ENCODE measurements at places on chromosomes 16 and 17.

DNA sequence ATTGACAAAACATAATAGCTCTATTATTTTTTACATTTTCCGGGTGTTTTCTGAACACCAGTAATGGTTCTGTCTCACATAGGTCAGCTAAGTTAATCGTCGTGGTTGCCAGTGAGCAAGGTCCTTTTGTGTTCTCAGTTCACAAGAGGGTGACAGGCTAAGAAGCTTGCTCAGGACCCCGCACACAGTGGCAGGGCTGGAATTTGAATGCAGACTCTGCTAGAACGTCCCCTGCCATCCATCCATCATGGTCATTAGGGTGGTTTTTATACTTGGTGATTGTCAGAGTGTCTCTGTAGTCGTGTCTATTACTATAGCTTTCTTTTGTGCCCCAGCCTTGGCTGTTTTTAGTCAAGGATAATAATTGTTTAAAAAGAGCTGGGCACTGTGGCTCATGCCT lies 176.2 kb downstream of the SNX29 start:
- no peak for DNase-seq

GRCh38 chr17:2222901-2223616 lies 80.5 kb downstream of the SMG6 start:
- DNase-seq = peak; percentile 79

- DNase-seq = no peak
Observed at GRCh38 chr16:86345516-86345915, 164.8 kb upstream of the FOXF1 start.

GRCh38 chr16:54690710-54691109 lies 240.0 kb upstream of the IRX5 start:
- no peak for DNase-seq

- DNase-seq = no peak
Observed at GRCh38 chr16:61024180-61024900, 1011.9 kb downstream of the CDH8 start.

DNA sequence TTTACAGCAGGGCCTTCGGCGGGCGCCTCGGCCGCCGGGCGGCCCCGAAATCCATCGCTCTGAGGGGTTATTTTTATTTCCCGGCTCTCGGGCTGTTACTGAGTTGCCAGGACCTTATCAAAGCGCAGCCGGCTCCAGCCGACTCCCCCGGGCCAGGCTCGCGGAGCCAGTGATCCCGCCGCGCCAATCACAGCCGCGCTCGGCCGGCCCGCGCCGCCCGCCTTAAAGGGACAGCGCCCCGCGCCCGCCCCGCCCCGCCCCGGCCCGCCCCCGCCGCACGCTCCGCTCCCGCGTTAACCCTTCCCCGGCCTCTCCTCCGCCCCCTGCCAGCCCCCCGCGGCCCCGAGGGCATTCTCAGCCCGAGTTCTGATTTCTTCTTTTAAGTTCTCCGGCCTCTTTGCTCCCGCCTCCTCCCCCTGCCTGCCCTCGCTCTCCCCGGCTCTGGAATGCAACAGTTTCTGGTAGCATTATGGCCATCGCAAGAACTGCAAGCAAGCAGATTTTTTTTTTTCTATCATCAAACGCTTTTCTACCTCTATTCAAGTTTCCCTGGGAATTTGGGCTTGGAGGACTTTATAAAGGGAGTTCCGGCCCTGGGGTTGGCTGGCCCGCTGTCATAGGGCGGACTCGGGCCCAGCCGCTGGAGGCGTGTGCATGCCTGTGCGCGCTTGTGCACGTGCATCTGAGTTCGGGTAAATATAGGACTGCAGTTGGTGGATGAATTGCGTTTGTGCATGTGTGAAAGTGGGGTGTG lies at the start of gene AXIN2:
Gene AXIN2, minus strand, starts transcription at position 197 of the 754 bp plus-strand sequence. CDS start 3,028 bp downstream, outside the sequence.
- peak; percentile 87 for DNase-seq

DNA sequence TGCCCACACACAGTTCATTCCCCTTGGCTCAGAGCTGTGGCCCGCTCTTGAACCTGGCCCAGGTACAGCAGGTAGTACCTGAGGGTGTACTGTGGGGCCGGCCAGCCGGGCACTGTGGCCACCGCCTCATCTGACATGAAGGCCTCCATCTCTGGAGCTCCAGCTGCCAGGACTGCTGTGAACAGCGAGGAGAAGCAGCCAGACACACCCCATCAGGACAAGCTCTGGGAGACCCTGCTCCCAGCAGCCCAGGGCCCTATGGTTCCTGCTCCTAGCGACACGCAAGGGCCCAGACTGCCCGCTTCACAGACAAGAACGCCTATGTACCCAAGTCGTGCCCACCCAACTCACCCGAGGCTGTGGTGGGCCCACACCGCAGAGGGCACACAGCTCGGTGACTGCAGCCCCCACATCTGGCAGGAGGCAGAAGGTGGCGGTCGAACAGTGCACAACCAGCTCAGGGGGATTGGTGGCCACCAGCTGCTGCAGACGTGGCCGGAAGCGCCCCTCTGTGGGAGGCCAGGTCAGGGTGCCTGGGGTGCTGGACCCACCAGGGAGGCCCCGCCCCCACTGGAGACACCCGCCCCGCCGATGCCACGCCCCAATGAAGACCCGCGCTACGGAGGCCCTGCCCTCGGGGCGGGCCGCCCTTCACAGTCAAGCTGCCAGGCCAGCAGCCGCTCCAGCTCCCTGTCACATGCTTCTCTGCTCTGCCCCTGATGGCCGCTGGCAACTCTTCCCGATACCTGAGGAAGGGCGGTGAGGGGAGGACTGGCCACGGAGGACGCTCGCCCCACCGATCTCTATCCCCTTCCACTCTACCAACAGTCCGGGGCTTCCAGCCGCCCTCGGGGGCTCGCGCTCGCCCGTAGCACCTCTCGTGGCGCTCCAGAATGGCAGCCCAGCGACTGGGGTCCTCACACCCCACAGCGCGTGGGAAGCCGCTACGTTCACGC lies 1.1 kb upstream of the STUB1 start:
- peak; percentile 64 for DNase-seq

DNA sequence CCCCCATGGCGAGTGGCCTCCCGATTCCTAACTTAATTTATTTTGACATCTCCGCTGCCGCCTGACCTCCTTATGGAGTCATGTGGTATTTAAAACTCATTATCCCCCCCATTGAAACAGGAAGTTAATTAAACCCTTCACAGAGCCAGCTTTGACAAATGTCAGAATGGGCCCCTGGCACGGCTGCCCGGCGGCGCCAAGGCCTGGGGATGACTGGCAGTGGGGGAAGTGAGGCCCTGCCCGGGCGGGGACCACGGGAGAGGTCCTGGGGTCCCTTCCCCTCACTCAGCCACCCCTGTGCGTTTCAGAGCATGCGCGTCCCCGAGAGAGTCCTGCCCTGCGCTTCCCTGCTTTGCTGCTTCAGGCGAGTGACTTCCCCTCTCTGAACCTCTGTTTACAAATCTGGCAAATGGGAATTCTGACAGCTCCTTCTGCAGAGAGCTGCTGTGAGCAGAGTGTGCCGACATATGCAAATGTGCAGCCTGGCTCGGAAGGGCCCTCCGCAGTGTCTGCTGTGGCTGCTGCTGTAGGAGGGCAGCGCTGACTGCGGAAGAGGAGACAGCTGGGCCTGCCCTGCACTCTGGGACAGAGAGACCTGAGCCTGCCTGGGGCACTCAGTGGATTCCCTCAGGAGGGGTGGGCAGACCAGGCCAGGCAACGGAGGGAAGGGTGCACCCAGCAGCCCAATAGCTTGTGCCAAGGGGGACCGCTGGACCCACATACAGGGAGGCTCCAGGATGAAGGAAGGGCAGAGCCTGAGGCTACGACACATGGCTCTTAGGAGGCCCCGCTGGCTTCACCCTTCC lies 4.4 kb upstream of the ZFPM1 start:
- DNase-seq = no peak

DNA sequence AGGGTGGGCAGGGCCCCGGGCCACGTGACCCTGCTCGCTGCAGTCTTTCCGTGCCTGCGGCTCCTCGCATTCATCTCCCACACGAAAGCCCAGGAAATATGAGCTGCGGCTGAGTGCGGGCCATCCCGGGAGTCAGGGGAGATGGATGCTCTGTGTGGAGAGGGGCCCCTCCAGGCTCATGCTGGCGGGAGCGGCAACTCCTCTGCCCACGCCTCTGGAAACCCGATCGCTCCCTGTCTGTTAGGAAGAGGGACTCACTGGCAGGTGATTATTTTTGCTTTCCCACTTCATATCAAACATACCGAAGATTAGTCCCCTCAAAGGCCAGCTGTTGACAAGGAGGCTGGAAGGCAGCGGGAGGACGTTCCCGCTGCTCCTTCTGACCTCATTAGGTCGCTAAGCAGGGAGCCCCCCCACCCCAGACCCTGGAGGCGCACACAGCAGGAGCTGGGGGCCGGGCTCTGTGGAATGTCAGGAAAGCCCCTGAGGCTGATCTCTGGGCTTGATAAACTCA lies 228.5 kb downstream of the FOXL1 start:
- no peak for DNase-seq

- no peak for DNase-seq
Observed at GRCh38 chr16:63372815-63373214, 1336.6 kb upstream of the CDH8 start.

- peak; percentile 82 for DNase-seq
Observed at GRCh38 chr16:75265911-75266701, 14.7 kb upstream of the BCAR1 start.

DNA sequence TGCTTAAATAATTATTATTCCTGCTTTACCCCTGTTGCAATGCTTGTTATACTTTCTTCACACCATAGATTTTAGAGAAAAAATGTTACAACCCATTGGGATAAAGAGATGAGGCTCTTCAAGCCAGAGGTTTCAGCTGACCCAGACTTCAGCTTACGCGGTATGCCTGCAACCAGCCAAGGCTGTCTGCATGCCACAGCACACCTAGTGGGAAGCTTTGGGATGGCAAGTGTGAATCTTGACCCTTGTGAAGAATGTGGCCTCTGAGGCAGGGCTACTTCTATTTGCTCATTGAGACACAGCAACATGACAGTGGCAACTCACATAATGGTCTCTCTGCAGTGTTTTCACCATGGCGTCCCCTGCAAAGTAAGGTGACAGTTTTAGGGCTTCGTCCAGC lies 193.9 kb upstream of the PIRT start:
- DNase-seq = no peak

GRCh38 chr17:76709077-76709950 lies 1.5 kb downstream of the MXRA7 start:
- DNase-seq = peak; percentile 100

DNA sequence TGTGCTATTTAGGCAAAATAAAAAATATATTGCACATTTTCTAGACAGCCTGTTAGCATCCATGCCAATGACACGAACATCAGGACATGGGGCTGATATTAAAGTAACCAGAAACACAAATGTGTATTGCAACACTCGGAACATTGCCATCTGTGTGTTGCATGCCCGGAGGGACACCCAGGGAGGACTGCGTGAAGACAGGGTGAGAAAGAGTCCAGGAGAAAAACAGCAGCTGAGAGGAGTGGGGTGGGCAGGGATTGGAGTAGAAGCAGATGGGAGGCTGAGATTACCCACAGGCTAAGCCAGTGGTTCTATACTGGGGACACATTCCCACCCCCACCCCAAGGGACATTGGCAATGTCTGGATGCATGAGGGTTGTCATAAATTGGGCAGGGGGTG lies 114.8 kb downstream of the GRIN2A start:
- no peak for DNase-seq

- DNase-seq = no peak
Observed at GRCh38 chr16:86878236-86879080, 300.1 kb downstream of the FOXL1 start.

DNA sequence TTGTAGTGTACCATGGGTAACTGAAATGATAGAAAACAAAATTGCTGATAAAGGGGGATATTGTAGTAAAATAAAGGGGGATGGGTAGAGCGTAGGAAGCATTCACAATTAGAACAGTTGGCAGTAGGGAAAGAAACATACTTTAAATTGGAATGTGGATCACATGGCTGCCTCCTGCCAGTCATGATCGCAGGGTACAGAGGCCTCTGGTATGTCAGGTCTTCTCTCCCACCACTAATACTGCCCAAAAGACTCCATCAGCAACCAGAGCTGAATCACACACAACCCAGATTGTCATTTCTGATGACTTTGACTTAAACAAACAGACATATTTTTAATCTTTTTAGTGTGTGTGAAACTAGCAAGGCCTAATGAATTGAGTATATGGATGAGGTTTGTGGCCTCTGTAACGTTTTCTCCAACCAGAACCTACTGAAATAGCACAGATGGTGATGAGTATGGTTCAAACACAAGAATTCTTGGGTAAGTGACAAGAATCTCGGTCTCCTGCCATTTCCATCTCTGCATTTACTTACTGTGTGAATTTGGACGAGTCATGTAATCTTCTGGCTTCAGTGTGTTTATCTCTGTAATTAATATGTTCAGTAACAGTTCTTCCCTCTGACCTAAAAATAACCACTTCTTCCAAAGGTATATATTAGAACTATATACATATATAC lies 112.6 kb downstream of the USP22 start:
- peak; percentile 68 for DNase-seq

DNA sequence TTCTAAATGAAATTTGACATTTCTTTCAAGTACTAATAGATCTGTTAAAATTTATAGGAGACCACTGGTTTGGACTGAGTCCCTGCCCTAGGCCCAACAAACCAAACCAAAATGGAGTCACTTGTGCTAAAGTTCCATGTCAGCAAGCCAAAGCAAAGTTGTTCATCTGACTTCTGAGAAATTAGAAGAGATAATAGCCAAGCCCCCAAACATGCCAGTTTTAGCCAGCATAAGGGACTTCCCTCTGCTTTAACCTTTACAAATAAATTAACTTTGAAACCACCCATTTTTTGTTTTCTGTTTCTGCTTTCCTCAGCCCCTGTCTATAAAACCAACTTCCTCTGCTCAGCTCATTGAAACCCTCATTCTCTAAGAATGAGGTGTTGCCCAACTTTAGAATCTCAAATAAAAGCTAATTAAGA lies 18.9 kb downstream of the CDR2 start:
- DNase-seq = peak; percentile 35

- DNase-seq = no peak
Observed at GRCh38 chr16:7025616-7026190, 306.9 kb upstream of the RBFOX1 start.

DNA sequence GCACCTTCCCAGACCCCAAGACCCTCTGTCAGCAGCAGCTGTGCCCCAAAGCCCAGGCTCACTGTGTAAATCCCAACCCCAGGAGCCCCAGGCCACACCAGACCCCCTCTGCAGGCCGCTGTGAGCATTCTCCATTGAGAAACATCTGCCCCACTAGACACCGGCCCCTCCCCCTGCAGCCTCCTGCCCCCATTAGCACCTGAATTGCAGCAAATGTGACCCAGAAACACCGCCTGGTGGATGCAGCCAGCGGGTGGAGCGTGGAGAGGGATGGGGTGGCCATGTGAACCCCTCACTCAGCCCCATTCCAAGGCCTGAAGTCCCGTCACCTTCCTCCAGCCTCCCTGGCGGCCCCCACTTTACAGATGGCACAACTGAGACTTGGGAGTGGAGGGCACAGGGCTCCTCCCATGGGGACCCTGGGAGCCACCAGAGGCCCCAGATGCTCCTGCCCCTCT lies 2.2 kb downstream of the UBALD1 start:
- DNase-seq = no peak

DNA sequence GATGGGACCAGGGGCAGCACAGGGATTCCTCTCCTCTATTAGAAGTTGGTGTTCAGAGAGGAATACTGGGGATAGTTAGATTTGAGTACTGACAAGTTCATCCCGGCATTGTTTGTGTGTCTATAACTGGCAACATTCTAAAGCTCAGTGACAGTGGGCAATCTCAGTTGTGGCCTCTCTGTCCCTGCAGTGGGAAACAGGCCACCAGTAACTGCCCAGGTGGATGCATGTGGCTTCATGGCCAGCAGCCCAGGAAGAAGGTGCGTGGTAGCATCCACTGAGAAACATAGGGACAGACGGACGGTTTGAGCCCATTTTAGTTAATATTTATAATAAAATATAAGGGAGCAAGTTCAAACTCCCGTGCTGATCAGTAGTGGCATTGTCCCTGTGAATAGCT lies 51.5 kb downstream of the B9D1 start:
- no peak for DNase-seq

GRCh38 chr16:24748242-24748641 lies 18.8 kb downstream of the TNRC6A start:
- DNase-seq = peak; percentile 91
